ENCODE measurements at places on chromosomes 12 and 14.

DNA sequence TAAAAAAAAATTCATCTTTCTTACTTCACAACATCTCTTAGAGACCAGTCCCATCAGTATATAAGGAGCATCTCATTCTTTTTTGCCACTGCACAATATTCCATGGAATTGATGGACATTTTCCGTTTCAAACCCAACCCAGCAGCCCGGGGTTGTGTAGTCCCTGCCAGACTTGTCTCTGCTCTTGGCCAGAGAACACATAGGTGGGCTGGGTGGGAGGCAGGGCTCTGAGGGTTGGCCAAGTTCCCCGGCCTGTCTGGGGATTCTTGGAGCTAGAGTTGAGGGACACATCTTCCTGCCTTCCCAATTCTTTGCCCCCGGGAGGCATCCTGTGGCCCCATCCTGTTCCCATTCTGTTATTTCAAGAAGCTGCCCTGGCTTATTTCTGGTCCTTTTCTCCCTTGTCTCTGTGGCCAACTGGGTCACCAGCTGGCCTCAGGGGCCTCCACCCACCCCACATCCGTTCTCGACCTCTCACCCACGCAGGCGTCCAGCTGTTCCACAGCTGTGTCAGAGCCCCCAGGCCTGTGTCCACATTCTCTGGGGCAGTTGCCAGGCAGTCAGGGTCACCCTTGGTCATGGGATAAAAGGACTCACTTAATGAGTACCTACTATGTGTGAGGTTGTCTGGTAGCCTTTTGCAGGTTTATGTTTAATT lies 52.0 kb upstream of the CCDC63 start:
- DNase-seq: no peak

GRCh38 chr12:100675432-100675831 lies 101.9 kb downstream of the GAS2L3 start:
- no peak for DNase-seq

GRCh38 chr14:62015945-62016344 lies 253.7 kb downstream of the SNAPC1 start:
- DNase-seq: no peak

GRCh38 chr12:18151036-18151435 lies 61.0 kb upstream of the RERGL start:
- DNase-seq: no peak

- DNase-seq: no peak
These were observed 93.0 kb downstream of the SLC24A4 start for GRCh38 chr14:92415969-92416368.

DNA sequence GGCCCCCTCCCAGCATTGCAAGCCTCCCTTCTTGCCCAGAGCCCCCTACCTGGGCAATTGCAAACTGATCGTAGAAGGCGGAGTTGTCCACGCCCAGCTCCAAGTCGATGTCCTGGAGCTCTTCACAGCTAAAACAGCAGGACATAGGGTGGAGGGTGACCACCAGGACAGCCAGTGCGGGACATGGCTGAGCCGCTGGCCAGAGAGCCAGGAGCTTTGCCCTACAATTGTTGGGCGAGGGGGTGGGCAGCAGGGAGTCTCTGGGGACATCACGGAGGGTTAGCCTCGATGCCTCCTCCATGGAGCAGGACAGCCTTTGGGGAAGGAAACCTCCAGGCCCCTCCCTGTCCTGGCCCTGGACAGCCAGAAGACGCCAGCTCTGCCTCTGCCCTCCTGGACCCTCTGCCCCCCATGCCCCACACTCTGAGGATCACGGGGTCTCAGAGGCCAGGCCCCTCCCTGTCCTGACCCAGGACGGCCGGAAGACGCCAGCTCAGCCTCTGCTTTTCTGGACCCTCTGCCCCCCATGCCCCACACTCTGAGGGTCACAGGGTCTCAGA lies 9.4 kb downstream of the TMEM179 start:
- no peak for DNase-seq

- no peak for DNase-seq
These were observed 38.9 kb downstream of the TPCN1 start for GRCh38 chr12:113260127-113260526.

- DNase-seq: no peak
These were observed 203.3 kb upstream of the KRR1 start for GRCh38 chr12:75714462-75715322.

DNA sequence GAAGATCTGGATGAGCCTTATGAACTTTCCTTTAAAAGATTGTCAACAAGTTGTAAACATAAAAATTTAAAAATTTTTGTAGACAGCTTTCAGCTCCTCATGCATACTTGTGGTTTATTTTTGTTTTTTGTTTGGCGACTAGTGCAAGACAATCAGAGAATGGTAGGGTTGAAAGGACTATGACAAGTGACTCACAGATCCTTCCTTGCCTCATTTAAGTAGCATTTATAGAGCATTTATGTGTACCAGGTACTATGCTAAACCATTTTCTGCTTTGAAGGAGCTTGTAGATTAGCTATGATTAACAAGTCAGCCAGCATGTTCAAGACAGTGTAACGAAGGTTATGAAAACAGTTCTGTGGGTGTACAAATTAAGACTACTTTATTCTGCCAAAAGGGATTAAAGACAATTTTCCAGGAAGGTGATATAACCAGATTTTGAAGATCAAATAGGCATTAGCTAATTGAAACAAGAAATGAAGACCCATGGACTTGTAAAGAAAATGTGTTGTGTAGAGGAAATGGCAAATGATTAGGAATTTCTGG lies 122.0 kb downstream of the PCNX1 start:
- no peak for DNase-seq

- no peak for DNase-seq
These were observed 59.8 kb upstream of the TBPL2 start for GRCh38 chr14:55500219-55500701.

- no peak for DNase-seq
These were observed 250.1 kb downstream of the APAF1 start for GRCh38 chr12:98895086-98895651.

GRCh38 chr12:32284561-32284960 lies 114.8 kb upstream of the FGD4 start:
- DNase-seq: no peak

DNA sequence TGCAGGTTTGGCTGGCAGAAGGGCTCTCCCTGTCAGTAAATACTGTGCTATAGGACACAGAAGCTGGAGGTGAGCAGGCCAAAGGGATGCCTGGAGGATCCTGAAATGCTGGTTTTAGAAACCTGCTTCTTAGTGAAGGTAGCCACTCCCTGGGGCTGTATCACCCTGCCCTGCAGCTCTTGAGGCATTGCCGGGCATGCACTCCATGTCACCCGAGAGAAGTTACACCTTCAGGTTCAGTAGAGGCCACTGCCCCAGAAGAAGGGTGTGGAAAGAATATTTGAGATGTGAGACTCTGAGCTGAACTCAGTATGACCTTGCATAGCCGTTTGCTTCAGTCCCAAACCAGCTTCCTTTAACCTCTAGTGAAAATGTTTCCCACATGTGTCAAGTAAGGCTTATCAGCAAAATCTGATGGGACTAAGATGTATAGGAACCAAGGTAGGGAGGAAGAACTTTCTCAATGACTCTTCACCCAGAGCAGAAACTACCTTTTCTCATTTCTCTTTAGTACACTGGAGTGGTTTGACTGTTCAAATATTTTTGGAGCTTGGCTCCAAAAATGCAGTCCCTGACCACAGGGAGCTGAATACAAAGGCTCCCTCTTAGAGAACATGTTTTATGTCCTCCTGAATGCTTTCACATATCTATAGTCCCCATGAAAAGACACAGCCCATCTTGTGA lies 164.5 kb upstream of the DYRK2 start:
- DNase-seq: no peak

GRCh38 chr12:56299308-56299852 lies 750 bp downstream of the CS start:
- DNase-seq: peak; percentile 50

DNA sequence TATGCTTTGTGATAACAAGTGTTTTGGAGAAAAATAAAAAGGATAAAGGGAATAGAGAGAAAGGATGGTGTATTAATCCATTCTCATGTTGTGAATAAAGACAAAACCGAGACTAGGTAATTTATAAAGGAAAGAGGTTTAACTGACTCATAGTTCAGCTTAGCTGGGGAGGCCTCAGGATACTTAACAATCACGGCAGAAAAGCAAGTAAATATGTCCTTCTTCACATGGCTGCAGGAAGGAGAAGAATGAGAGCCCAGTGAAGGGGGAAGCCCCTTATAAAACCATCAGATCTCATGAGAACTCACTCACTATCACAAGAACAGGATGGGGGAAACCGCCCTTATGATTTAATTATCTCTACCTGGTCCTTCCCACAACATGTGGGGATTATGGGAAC lies 18.1 kb upstream of the C12orf42 start:
- no peak for DNase-seq

- no peak for DNase-seq
These were observed 193.2 kb downstream of the DAD1 start for GRCh38 chr14:22395803-22396202.

- DNase-seq: no peak
These were observed 193.7 kb downstream of the RAD51B start for GRCh38 chr14:68013326-68013725.

DNA sequence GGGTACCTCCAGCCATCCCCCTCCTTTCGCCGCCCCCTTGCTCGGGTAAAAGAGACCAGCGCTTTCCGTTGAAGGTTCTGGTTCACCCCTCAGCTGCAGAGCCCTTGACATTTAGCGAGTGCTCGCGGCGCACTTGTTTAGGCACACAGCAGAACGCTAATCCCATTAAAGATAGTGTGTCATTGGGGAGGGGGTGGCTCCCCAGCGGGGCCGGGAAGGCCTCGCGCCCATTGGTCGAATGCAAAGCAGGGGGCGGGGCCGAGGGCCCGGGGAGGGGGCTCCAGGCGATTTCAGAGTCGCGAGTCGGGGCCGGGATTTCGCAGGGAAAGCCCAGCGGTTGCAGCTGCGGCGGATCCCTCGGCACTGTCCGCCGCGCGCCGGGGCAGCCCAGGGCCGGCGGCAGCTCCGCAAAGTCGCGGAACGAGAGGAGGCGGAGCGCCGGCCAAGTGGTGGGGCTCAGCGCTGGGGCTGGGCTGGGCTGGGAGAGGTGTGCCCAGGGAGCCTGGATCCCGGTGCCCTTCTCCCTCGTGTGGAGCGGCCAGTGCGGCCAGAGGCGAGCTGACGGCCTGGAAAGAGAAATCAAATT lies 122.9 kb downstream of the TSPAN9 start:
- DNase-seq: no peak

DNA sequence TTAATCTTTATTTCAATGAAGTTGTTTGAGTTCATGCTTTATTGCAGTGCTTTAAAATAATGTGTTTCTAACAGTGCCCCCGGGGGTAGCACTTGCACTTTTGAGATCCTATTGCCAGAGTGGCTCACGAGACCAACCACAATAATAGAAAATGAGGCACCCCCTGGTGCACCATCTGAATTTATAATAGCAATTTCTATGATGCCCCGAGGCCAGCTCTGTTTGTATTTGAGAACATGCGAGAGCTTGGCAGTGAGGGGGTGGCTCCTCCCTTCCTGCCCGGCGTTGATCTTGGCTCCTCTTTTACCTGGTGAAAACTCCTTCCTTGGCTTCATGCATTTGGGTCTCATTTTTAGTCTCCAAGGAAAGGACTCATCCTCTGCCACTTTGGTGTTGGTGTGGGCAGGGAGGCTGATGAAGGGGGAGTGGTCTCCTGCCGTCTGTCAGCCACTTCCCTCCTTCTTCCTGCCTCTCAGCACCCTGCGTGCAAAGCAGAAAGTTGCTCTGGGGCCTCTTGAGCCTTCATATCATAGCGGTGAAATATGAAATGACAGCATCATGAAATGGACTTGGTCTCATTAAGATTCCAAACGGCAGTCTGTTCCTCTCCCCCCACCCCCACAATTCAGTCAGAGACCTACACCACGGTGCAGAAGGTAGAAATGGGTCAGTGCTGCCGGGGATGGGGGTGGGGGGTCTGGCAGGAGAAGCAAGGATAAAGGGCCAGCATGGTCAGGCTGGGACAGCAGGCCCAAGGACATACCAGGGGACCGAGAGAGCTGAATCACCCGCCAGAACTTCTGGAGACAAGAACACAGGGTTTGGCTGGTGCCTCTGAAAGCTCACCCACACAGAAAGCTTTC lies 17.7 kb upstream of the NRXN3 start:
- DNase-seq: no peak

- DNase-seq: no peak
These were observed 42.6 kb upstream of the KRR1 start for GRCh38 chr12:75553836-75554555.

DNA sequence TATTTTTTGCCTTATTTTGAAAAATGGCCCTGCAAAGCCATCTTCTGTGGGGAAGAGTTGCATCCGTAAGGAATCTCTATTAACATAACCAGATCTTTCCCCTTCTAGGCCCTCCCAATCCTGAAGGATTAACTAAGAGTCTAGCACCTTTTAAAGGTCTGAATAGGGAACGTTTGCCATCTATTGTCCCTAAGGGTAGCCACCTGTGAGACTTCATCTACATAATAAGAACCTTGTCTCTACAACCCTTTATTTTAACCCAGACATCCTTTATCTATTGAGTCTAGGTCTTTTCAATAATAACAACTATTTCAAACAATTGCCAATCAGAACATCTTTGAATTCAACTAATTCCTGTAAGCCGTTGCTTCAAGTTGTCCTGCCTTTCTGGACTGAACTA lies 4.4 kb downstream of the EDDM3B start:
- no peak for DNase-seq

DNA sequence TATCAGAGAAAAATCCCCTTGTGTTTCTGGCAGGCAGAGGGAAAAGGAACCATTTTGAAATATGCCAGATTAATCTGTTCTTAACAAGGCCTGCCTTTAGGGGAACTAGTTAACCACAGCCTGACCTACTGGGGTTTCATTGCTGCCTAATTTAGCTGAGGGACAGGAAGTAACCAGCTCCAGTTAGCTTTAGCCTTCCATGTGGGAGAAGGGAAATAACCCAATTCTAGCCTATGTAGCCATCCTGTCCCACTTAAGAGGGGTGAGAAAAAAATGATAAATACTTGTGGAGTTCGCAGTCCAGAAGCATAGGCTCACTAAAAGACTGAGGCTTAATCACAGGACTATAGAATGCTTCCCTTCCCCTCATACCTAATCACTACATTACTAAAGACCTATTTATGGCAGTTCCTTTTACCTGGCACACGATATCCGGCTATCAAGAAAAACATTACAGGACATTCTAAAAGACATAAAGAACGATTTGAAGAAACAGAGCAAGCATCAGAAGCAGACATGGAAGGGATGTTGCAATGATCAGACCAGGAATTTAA lies 22.8 kb downstream of the COX8C start:
- no peak for DNase-seq

GRCh38 chr14:99187858-99188257 lies 84.1 kb downstream of the BCL11B start:
- no peak for DNase-seq

- DNase-seq: no peak
These were observed 102.8 kb downstream of the ZNF664 start for GRCh38 chr12:124075841-124076240.

- DNase-seq: no peak
These were observed 665 bp downstream of the RHOF start for GRCh38 chr12:121792607-121793439.

- peak; percentile 25 for DNase-seq
These were observed 13.1 kb downstream of the ATXN3 start for GRCh38 chr14:92093320-92093719.

DNA sequence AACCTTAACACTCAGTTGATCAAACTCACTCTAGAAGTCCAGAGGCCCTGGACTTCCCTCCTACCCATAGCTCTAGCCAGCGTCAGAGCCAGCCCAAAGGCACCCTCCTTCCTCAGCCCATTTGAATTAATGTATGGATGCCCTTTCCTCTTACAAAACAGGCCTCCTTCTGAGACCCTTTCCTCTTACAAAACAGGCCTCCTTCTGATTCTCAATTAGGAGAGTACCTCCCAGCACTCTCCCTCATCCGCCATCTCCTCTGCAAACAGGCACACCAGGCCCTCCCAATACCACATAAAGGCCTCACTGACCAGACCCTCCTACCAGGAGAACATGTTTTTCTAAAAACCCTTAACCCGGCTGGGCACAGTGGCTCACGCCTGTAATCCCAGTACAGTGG lies 65.7 kb downstream of the MOK start:
- no peak for DNase-seq

Data from hematopoietic multipotent progenitor cell treated with erythropoietin and hydrocortisone succinate and interleukin-3 and kit ligand, for 15 days (in vitro differentiated cells).